Adrenal gland (tissue), 19 donors: ENCODE measurements at places on chromosomes 13 and 19. TPM values are rescaled to one million over a fixed set of nuclear protein-coding genes. Genes with fewer than 3 reads are reported as not detected.

The PINLYP gene
- 4.3 TPM for polyA plus RNA-seq

- DNase-seq, result peak; percentile 40
These were observed 27.9 kb upstream of the ONECUT3 start for GRCh38 chr19:1725100-1726064.

DNA sequence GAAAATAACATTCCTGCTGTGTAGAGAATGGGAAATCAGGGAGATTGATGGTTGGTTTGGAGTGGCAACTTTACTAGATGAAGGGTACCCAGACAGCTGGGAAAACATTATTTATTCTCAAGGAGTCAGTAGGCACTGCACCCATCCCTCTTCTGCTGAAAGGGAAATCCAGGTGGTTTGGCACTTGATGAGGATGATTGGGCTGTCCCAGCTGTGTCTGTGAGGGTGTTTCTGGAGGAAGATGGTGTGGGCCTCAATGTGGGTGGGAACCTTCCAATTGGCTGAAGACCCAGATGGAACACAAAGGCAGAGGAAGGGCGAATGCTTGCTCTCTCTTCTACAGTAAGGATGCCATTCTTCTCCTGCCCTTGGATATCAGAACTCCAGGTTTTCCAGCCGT is 10.4 kb upstream of the SACS start:
- DNase-seq, result no peak

The SKA3 gene
- polyA plus RNA-seq, result 0.37 TPM

The OR7G2 gene
- not detected for polyA plus RNA-seq

- DNase-seq, result peak; percentile 66
These were observed 17.8 kb upstream of the ADGRE5 start for GRCh38 chr19:14363183-14364097.

The GADD45GIP1 gene
- 16.5 TPM for polyA plus RNA-seq

GRCh38 chr19:43610493-43610892 is 1.4 kb upstream of the SRRM5 start:
- DNase-seq, result no peak

GRCh38 chr19:36331353-36332228 is 47.4 kb downstream of the ZFP14 start:
- DNase-seq, result peak; percentile 91

The EPSTI1 gene
- polyA plus RNA-seq, result 8.5 TPM

DNA sequence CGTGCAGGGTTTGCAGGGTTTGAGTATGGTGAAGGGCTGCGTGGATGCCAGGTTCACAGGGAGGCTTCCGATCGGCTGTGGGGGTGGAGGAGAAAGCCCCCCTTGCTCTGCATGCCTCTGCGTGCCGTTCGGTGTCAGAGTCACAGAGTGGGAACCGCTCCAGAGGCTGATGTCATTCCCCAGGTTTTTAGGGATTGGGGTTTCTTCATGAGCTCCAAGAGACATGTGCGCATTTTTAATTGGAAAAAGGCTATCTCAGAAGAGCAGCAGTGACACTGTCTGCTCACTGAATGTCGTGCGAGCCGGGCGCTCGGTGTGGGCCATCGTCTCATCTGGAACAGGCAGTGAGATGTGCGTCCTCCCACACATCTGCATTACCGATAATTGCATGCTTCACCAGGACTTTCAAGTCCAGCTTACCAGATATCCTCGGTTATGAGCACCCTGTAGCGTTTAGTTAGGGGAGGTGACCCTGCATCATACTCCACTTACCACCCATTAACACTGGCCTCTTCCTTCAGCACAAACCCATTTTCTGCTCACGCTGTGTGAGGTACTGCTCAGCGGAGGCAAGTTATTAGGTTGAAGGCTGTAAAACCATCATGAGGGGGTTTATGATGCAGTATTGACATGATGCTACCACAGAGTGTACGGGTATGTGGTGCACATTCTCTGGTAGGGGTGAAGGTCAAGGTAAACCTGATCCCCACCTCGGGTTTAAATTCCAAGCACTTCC is 1.7 kb downstream of the MCF2L start:
- peak; percentile 74 for DNase-seq

DNA sequence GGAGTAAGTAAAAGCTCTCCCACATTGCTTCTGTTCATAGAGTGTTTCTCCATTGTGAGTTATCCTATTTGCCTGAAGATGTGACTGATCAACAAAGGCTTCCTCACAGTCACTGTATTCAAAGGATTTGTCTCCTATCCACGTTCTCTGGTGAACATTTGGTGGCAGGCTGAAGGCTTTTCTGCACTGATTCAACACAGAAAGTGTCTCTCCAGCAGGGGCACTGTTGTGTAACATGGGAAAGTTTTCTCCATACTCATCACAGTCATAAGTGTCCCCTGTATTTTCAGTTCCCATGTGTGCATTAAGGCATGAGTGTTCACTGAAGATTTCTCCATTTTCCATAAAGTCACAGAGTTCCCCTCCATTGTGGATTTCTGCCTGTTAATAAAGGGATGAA is 17.6 kb downstream of the ZNF121 start:
- DNase-seq, result no peak

GRCh38 chr13:42409551-42409950 is 137.6 kb downstream of the AKAP11 start:
- no peak for DNase-seq

GRCh38 chr13:25478186-25478585 is 106.4 kb downstream of the ATP8A2 start:
- DNase-seq, result no peak

DNA sequence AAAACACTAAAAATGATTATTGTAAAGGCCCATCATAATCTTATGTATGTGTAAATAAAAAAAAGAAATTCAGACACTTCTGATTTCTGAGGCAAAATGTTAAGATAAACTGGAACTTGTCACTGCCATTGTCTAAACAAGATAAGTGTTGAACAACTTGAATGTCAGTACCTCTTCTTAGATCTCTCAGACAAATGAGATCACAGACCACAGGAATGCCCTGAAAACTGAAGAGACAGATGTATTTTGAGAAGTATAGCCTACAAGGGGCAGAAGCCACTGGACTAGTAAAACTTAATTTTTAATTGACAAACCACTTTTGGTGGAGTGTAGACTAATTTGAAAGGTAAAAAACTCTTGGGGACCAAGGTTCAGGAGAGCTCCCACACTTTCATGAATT is 375.5 kb upstream of the SLITRK5 start:
- DNase-seq, result no peak

GRCh38 chr13:24304620-24305019 is 4.8 kb upstream of the C1QTNF9 start:
- no peak for DNase-seq

The ERICH4 gene
- 0.10 TPM for polyA plus RNA-seq

- DNase-seq, result no peak
These were observed 64.3 kb upstream of the SIAH3 start for GRCh38 chr13:45915686-45916439.

- no peak for DNase-seq
These were observed 121.2 kb downstream of the COL4A2 start for GRCh38 chr13:110428313-110428712.

The CASP14 gene
- not detected for polyA plus RNA-seq

DNA sequence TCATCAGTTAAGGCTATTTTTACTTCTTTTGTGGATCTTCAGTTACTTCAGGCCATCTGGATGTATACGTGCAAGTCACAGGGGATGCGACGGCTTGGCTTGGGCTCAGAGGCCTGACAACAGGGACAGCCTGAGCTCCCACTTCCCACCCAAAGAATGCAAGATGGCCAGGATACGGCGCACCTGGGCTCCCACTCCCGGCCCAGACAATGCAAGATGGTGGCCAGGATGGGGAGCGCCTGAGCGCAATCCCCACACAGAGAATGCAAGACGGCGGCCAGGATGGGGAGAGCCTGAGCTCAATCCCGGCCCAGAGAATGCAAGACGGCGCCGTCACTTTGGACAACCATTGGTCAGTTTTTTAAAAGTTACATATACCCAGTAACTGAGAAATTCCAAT is 25.3 kb upstream of the MIER2 start:
- DNase-seq, result no peak

The ADAMTS10 gene
- polyA plus RNA-seq, result 190 TPM

The NLRP4 gene
- polyA plus RNA-seq, result not detected

GRCh38 chr19:18412610-18413239 is 6.5 kb upstream of the SSBP4 start:
- DNase-seq, result no peak

The ZNF441 gene
- 4.4 TPM for polyA plus RNA-seq

- DNase-seq, result no peak
These were observed 10.5 kb upstream of the NBEA start for GRCh38 chr13:34931572-34931971.

DNA sequence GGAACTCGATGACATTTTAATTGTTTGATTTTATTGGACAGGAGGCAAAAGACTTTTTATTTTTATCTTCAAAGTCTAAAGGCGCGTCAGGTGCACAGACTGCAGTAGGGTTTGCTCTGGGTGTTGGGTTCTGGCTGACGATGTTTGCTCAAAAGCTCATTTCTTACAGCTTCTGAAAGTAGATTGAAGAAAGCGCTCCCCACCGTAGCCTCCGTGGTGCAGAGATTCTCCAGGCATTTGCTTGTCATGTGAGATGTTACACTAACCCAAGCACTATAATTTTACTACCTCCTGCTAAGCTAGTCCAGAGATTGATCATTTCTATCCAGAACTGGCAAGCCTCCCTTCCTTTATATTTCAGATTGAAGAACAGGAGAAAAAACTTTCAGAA is 14.5 kb upstream of the ATP11A start:
- no peak for DNase-seq

DNA sequence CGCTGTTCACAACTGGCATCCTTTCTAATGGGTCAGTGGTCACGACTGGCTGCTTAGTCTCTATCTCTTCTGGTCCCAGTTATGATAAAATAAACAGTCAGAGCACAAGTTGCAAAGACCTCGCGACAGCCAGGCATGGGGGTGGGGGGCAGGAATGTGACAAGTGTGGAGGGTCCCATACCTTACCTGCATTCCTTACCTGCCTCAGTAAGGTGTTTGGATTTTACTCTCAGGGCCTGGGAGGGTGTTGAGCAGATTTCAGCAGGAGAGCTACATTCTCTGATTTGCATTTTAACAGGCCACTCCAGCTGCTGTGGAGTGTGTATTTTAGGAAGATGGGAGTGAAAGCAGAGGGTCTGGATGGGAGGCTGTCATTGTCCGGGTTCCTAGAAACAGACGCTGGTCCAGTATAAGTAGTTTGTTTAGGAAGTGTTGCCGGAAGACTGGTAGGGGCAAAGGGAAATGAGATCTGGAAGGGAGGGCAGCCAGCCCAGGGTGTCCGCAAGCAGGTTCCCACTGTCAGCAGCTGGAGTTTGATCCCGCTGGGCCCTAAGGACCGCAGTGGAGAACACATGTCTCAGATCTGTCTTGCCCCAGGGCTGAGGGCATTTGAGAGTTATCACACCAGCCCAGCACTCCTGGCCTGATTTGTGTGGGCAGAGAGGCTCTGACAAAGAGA is 920.0 kb downstream of the UQCRFS1 start:
- DNase-seq, result no peak

GRCh38 chr13:110475550-110476219 is 85.8 kb downstream of the RAB20 start:
- no peak for DNase-seq

GRCh38 chr13:67147342-67148133 is 82.6 kb downstream of the PCDH9 start:
- no peak for DNase-seq

GRCh38 chr13:27826379-27827353 is 34.4 kb downstream of the GSX1 start:
- peak; percentile 81 for DNase-seq

The KLK3 gene
- polyA plus RNA-seq, result 26.0 TPM

GRCh38 chr19:49142866-49143335 is 12.3 kb downstream of the HRC start:
- peak; percentile 88 for DNase-seq

The SMIM44 gene
- polyA plus RNA-seq, result not detected

- DNase-seq, result peak; percentile 91
These were observed 89.9 kb downstream of the COL4A2 start for GRCh38 chr13:110396913-110397381.

DNA sequence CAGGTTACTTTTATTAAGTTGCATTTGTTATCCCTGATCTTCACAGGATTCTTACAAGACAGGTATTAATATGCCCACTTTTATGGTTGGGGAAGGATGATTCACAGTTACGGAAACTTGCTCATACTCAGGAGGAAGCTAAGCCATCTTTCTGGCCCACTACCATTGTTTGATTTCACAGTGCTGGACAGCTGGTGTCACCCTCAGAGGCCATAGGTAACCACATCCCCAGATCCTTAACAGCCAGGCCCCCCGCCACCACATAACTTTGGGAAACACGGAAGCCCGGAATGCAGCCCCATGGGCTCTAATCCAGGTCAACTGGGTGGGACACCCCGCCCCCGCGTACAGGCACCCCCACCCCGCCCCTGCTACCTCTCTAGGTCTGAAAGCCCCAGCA is 119.7 kb downstream of the IRS2 start:
- no peak for DNase-seq

GRCh38 chr19:2246801-2247361 is 2.2 kb upstream of the AMH start:
- peak; percentile 71 for DNase-seq

GRCh38 chr19:45663800-45664199 is 4.2 kb upstream of the GIPR start:
- no peak for DNase-seq

The NLRP5 gene
- not detected for polyA plus RNA-seq

The ZNF541 gene
- polyA plus RNA-seq, result 14.5 TPM

DNA sequence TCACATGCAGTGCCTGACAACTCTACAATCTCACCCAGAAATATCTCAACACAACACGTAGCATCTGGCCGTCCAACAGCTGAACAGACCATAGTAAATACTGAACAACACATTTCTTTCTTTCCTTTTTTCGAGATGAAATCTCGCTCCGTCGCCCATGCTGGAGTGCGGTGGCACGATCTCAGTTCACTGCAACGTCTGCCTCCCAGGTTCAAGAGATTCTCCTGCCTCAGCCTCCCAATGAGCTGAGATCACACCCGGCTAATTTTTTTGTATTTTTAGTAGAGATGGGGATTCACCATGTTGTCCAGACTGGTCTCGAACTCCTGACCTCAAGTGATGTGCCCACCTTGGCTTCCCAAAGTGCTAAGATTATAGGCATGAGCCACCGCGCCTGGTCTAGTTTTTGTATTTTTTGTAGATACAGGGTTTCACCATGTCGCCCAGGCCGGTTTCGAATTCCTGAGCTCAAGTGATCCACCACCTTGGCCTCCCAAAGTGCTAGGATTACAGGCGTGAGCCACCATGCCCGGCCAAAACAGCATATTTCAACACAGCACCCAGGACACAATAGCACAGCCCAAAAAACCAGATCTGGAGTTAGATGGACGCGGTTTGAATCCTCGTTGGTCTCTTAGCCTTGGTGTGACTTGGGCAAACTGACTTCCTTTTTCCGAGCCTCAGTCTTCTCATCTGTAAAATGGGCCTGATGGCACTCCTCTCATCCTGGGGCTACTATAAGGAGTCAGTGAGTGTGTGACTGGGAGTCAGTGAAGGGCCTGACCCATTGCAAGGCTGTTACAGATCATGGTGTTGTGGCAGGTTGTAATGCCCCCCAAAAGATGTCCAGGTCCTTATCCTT is 22.6 kb downstream of the CYP2A6 start:
- no peak for DNase-seq

GRCh38 chr13:76715621-76716020 is 170.6 kb downstream of the KCTD12 start:
- DNase-seq, result no peak

The ZNF724 gene
- polyA plus RNA-seq, result 0.07 TPM
